T-cell (primary cell): ENCODE measurements at places on chromosomes 5 and 9.

- DNase-seq = no peak
Observed at GRCh38 chr9:99601571-99602111, 220.0 kb upstream of the NR4A3 start.

DNA sequence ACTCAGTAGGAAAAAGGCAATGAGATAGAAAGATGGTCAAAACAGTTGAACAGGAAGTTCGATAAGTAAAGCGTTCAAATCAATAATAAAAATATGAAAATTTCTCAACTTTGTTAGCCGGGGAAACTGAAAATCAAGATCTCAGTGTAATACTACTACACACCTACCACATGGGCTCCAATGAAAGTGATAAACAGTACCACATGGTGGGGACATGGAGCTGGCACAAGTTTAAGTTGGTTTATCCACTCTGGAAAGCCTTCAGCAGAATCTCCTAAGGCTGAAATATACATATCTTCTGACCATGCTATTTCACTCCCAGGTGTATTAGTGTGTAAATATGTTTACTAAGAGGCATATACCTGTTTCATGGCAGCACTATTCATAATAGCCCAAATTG lies 126.8 kb downstream of the NXNL2 start:
- DNase-seq = no peak

- no peak for DNase-seq
Observed at GRCh38 chr5:100777680-100778300, 125.3 kb downstream of the ST8SIA4 start.

- DNase-seq = no peak
Observed at GRCh38 chr9:14306672-14307660, 7.0 kb downstream of the NFIB start.

DNA sequence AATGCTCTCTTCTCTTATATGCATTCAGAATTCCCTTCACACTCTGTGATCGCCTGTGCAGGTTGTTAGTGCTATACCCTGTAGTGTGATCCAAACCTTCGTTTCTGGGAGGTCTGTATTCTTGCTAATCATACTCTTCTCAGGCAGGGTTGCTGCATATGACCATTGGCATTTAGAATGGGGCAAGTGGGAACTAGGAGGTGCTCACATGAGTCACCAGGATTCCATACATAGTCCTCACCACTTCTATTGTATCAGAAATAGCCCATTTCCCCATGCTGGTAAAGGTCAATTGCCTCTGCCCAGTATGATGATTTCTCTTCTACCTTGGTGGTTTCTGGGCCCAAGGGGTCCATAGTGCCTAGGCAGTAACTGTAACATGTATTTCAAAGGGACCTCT lies 443.5 kb upstream of the CDH6 start:
- DNase-seq = no peak
